ENCODE measurements at places on chromosomes 7 and 10.

DNA sequence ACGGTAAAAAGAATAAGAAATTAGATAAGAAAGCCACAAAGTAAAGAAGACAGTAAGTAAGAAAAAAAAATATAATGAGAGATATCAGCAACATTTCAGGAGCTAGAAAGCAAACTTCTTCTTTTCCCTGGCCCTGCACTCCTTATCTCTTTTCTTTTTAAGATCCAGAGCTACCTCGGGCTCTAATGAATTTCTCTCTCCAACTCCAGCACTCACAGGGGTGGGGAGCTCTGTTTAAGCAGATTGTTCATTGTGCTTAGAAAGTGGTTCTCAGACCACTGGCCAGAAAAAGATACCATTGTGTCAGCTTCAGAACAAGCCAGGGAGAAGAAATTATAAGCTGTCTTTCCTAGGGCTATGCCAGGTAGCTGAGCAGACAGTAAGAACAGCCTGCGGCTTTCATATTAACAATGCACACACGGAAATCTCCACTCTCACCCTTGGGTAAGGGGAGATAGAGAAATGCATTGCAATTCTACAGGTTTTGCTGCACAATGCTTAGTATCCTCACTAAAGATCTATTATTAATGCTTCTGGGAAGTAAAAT lies 19.3 kb downstream of the OR2F1 start:
- DNase-seq, result no peak

DNA sequence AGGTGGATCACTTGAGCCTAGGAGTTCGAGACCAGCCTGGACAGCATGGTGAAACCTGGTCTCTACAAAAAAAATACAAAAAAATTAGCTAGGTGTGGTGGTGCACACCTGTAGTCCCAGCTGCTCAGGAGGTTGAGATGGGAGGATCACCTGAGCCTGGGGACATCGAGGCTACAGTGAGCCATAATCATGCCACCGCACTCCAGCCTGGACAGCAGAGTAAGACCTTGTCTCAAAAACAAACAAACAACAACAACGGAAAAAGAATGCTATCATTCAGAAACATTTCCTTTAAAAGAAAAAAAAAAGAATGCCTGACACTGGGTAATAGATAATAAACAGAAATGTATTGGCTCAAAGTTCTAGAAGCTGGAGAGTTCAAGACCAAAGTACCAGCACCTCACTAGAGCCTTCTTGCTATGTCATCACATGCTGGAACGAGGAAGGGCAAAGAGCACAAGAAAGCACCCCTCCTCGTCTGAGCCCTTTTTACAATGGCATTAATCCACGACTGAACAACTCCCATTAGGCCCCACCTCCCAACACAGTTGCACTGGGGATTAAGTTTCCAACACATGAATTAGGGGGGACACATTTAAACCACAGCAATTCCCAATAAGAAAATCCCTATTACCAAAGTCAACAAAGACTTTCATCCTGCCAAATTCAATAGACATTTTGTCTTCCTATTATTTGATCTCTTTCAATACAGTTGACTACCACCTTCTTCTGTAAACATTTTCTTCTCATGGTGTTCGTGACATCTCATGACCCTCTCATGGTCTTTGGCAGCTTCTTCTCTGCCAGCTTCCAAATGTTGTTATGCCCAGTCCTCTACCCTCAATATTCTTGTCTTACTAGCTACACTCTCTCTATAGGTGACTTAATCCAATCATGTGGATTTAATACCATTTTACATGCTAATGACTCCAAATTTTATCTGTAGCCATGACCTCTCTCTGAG lies 20.0 kb downstream of the AKR1D1 start:
- DNase-seq, result no peak

GRCh38 chr10:122639801-122640200 lies 59.8 kb downstream of the C10orf120 start:
- no peak for DNase-seq

GRCh38 chr7:15358112-15358511 lies 203.7 kb downstream of the AGMO start:
- DNase-seq, result no peak

- DNase-seq, result no peak
Observed at GRCh38 chr10:24136070-24136469, 72.9 kb upstream of the KIAA1217 start.

- no peak for DNase-seq
Observed at GRCh38 chr7:17548014-17548653, 249.7 kb downstream of the AHR start.

DNA sequence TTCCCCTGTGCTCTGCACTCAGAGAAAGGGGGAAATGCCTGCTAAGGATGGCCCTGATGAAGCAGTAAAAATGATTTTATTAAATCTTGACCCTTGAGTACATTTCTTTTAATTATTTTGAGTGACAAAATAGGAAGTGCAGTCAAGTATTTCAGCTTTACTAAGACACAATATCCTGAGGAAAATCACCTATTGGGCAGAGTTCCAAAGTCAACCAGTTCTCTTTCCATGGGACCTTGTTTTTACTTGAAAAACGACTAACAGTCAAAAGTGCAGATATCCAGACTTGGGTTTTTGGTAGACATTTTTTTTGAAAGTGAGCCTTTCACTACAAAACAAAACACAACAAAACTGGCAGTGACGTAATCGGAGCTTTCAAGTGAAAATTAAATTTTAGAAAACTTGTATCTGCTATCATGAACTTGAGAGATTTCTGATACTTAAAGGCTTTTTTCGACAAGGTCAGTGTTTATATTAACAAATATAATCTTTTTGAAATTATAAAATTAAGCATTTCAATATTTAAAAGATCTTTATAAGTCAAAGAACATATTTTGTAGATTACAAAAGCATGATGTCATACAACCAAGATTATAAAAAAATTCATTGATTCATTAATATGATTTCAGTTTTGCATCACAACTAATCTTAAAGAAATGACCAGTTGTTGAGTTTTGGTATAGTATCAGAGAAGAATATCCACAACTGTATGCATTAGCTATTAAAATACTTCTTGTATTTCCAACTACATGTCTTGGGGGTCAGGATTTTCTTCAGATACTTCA lies 513.8 kb upstream of the AKR1E2 start:
- DNase-seq, result no peak

- no peak for DNase-seq
Observed at GRCh38 chr10:78065611-78066010, 31.9 kb downstream of the RPS24 start.

DNA sequence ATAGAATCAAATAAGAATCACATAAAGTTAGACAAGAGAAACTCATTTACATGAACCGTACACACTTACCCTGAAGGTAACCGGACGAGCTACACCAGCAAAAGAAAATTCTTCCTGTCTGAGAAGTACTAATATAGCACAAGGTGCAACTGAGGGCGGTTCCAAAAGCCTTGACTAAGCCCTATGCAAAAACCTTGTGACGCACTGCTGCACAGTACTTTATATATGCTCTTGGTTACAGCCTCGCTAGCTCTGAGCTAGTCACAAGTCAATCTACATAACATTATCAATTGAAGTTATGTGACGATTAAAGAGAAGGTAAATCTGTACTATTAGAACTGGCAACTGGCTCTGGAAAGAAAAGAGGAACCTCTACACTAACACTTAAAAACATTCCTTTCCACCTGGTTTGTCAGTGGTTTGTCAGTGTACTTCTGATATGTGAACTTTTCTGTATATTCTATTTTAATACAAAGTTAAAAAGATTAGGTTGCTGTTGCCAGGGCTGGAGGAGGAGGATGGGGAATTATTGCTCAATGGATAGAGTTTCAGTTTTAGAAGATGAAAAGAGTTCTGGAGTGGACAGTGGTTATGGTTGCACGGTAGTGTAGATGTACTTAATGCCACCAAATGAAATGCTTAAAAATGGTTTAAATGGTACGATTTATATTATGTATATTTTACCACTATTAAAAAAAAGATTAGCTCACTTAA lies 21.6 kb downstream of the NT5C3A start:
- no peak for DNase-seq

DNA sequence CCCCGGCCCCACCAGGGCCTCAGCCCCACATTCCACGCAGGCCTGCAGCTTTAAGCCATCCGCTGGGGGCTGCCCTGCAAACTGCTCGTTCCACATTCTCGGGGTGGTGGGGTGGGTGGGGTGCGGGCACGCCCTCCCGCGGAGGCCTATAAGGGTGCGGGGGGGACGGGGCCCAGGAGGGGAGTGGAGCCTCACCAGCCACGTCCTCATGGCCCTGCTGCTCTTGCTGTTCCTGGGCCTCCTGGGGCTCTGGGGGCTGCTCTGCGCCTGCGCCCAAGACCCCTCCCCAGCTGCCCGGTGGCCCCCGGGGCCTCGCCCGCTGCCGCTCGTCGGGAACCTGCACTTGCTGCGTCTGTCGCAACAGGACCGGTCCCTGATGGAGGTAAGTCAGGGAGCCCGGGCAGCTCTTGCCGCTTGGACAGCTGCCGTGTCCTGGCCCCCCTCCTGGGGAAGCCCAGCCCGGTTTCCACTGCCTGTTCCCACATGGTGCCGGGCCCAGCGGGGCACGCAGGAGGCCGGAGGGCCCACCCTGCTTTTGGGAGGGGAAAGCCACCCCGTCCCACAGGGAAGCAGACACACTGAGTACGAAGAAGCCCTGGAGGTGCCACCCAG lies at the start of gene CYP2W1:
Gene CYP2W1 (plus strand): TSS at position 178 of the 612 bp plus-strand sequence. CDS start 31 bp downstream, at position 209.
- no peak for DNase-seq

- no peak for DNase-seq
Observed at GRCh38 chr7:28145931-28146330, 34.7 kb downstream of the JAZF1 start.

DNA sequence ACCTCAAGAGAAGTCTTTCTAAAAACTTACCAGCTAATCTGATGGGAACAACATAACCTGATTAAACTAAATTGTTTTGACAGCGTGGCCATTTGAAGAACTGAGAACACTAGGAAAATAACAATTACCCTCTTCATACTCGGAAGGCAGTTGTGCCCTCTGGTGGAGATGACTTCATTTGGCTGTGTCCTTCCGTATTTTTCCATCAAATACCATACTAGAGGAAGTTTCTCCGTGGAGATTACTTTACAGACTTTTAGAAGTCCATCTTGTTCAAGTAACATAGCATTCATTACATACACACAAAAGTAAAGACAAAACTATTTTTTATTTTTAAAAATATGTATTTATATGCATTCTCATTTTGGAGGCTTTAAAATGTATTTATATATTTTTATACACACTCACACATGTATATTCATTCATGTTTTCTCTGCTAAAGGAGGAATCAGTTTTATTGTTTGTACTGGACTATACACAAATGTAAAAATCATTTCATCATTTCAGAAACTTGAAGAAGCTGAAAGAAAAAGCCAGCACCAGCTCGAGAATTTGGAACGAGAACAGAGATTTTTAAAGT lies 25.2 kb downstream of the SMNDC1 start:
- peak; percentile 37 for DNase-seq

- no peak for DNase-seq
Observed at GRCh38 chr7:94888995-94889523, 18.3 kb upstream of the PPP1R9A start.

DNA sequence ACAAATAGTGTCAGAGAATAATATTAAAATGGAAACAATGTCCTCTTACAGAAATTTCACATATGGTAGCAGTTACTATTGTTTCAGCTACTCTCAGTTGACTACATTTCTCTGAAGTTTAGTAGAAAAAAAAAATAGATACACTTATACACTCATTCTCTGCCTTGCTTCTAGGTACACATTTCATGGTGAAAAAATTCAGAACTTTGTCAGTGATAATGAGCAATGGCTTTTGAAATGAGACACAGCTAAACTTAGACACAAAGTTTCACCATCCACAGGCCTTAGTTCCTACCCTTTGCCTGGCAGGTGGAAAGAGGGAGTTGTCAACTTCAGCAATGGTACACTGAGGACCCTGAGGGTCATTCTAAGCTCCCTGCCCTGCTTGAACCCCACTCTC lies 69.2 kb downstream of the CPVL start:
- DNase-seq, result no peak

- no peak for DNase-seq
Observed at GRCh38 chr10:85642082-85642420, 724.5 kb downstream of the GRID1 start.

GRCh38 chr7:154680894-154681659 lies 321.8 kb downstream of the PAXIP1 start:
- DNase-seq, result no peak

GRCh38 chr7:132109769-132110168 lies 466.5 kb downstream of the PLXNA4 start:
- no peak for DNase-seq

- no peak for DNase-seq
Observed at GRCh38 chr7:151843181-151843580, 33.7 kb downstream of the PRKAG2 start.

DNA sequence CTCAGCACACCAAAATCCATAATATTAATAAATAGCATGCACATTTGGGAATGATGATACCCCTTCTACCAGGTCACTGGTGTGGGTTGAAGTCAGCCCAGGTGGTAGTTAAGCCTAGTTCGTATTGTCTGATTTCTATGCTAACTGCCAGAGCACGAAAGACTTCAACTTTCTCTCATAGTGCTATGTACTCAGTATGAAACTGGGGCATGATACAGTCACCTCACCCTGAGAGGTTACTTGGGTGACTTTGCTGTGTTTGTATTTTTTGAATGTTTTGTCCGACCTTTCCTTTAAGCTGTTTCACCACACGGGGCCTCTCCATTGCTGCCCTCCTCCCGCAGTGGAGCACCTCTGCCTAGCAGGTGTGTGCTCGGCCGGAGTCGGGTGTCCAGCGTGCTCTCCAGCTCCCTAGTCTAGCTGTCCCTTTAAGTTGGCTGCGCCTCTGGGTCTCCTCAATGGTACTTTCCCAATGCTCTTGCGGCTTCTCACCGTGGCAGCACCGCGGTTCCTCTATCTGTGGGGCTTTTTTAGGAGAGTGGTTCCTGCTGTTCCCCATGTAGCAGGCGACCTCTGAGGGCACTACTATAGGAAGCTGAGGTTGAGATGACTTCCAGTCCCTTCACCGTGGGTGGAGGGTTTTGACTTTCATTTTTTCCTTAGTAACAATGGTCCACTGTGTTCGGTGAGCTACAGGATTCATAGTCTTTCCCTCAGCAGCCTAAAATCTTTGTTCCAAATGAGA lies 524.0 kb upstream of the PFKP start:
- no peak for DNase-seq

GRCh38 chr10:29257106-29257783 lies 31.6 kb upstream of the LYZL1 start:
- DNase-seq, result peak; percentile 89

- no peak for DNase-seq
Observed at GRCh38 chr10:34719328-34719727, 95.8 kb downstream of the PARD3 start.

DNA sequence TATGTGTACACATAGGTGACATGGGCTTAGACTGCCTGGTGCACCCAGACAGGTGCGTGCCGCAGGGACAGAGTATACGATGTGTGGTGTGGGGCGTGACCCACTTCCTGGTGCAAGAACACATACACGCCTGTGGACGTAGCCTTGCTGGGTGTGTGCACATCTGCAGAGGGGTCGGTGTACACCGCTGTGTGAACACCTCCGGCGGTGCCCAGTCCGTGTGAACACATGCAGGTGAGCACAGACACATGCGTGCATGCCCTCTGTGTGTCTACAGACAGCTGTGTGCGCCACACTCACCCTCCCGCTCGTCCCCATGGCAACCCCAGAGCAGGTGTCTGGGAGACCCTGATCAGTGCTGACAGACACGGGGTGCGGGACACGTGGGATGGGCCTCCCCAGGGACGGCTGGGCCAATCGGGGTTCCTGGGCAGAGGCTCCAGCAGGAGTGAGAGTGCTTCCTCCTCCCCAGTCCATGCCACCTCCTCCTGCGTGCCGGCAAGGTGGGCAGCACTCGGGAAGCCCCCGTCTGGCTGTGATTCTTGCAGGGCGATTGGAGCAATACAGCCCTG lies 23.4 kb downstream of the ELFN1 start:
- DNase-seq, result no peak

- no peak for DNase-seq
Observed at GRCh38 chr7:132558815-132559214, 17.5 kb downstream of the PLXNA4 start.

Data from GM04504 (cell line).